Activated CD8-positive, alpha-beta memory T cell treated with anti-CD3 and anti-CD28 coated beads for 48 hours (primary cell): ENCODE measurements at places on chromosomes 13 and 19.

DNA sequence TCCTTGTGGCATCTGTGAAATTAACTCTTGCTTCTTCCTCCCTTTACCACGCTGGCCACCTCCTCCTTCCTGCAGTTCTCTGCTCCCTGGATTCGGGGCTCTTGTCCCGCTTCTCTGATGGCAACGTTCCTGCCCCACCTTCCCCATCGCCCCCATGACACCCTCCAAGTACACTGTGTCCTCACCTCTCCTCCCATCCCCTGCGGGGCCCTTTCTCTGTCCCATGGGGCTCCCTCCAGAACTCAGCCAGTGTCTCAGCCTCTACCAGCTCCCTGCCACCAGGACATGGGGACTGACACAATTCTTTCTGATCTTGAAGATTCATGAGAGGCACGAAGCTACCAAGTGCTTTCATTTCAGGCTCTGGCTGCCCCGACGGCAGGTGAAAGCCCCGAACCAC, 9.1 kb downstream of the CARS2 start:
- no peak for DNase-seq

GRCh38 chr13:97261254-97262005, 39.3 kb downstream of the MBNL2 start:
- no peak for DNase-seq

DNA sequence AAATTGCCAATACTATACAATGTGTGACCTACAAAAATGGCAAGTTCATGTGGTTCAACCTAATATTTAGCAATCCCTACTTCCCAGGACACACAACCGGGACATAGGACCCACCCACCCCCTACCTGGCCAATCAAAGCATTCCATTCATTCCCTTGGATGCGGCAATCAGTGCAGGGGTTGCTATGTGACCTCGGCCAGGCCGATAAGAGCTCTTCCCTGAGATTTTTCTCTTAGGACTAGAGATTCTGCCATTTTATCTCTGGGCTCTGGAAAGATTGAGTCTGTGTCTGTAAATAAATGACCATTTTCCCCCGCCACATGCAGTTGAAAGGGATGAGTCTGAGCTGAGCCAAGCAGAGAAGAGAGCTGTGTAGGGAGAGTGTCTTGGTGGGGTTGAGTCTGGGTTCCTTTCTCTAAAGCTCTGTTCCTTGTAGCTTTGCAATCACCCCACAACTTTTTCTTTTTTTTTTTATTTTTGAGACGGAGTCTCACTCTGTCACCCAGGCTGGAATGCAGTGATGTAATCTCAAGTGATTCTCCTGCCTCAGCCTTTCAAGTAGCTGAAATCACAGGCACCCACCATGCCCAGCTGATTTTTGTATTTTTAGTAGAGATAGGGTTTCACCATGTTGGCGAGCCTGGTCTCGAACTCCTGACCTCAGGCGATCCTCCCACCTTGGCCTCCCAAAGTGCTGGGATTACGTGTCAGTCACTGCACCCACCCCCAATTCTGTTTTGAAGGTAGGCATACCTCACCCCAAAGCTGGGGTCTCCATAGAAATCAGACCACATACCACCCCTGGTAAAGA, 7.4 kb downstream of the IFNL1 start:
- no peak for DNase-seq

DNA sequence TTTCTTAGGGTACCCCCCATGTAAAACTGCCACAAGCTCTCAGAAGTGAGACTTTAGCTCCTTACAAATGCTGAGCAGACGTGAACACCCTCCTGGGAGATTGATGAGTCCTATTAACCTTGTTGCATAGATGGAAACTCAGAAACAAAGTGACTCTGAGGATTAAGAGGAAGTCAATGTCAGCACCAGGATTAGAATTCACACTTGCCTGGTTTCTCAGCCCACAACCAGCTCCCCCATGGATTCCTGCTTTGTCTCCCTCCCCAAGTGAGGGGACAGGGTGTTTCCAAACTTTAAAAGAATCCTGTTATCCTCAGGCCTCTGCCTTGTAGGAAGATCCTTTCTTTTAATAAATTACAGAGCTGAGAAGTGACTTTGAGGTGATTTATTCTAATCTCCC, 324.4 kb downstream of the NDFIP2 start:
- no peak for DNase-seq

GRCh38 chr13:99830931-99831330, 140.6 kb downstream of the ZIC5 start:
- DNase-seq = no peak

DNA sequence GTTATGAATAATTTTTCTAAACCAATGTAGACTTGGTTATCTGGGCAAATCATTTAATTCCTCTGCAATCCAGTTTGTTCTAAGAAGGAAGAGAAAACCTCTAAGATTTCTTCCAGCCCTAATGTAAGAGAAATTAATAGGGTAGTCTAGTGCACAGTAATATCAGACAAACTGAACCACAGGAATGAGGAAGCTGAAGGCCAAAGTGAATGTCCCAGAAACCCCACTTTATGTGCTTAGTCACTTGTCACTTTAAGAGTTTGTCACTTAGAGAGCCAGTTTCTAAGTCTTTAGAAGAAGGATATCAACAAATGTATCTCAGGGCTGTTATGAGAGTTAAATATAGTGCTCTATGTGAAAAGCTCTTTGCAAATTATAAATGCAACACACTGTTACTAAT, 750.6 kb downstream of the DIAPH3 start:
- no peak for DNase-seq

DNA sequence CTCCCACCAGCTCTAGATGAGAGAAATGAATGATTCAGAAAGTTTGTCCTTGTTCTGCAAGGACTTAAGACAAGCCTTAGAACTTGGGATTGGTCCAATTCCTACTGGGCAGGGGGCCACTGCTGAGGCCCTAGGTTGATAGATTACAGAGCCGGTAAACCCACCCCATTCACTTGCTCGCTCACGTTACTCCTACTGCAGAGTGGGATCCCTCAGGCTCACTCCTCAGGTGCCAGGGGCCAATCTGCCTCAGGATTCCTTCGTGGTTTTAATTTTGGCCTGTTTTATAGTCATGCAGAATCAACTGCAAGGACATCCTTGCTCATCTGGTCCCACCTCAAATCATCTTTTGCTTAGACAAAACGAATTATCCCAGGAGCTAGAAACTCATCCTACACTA, 59.0 kb downstream of the SERP2 start:
- DNase-seq = no peak

GRCh38 chr19:18122860-18123795, 25.6 kb downstream of the MAST3 start:
- no peak for DNase-seq

DNA sequence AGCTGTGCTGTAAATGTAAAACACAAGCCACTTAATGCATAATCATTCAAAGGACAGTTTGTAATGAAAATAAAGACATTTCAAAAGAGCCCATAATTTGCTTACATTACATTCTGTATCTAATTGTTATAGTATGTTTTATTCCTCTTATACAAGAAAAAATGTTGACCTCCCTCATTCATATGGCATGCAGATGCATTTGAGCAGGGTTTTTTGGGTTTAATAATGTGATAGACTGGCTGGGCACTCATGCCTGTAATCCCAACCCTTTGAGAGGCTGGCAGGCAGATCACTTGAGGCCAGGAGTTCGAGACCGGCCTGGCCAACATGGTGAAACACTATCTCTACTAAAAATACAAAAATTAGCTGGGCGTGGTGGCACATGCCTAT, 11.6 kb upstream of the ARL11 start:
- no peak for DNase-seq
